ENCODE measurements at places on chromosomes 7 and 10. TPM values are rescaled to one million over a fixed set of nuclear protein-coding genes. Genes with fewer than 3 reads are reported as not detected.

DNA sequence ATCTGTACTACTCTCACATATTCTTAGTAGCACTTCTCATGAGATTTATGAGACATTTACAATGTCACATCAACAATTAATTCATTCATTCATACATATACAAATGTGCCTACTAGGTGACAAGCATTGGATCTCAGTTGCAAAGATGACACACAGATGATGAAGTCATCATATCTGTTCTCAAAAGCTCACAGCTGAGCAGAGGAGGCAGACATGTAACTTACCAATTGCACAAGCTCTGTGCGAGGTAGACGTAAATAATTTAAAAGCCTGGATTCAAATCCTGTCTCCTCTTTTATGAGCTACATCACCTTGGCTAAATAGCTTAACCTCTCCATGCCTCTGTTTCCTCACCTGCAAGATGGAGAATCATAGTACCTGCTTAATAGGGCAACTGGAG is 109.4 kb upstream of the FAM133B start:
- H3K27me3 ChIP-seq: no peaks in the 10 kb centered on the region
- H3K36me3 ChIP-seq: no peaks in the 10 kb centered on the region
- no peak overlapping the region for H3K4me3 ChIP-seq
- H3K4me1 ChIP-seq: peaks cover 26% of the 10 kb centered on the region
- H3K27ac ChIP-seq: no peak overlapping the region

DNA sequence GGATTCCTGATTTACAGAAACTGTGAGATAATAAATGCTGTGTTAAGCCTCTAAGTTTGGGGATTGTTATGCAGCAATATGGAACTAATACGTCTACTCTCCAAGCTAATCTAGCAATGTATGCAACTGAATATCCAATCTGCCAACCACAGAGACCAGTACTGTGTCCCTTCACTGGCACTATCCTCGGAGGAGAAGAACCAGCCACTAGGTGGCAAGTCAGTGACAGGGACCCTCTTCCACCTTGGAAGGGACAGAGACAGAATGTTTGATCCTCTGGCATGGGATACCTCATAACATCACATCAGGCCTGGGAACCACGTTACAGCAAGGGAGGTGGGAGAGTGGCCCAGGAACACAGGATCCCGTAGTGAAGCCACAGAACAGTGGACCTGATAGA is 96.4 kb downstream of the CREM start:
- DNase-seq: no peak
- H3K36me3 ChIP-seq: no peaks in the 10 kb centered on the region
- H3K27me3 ChIP-seq: no peaks in the 10 kb centered on the region
- peaks cover 7% of the 10 kb centered on the region for H3K4me1 ChIP-seq

The EVX1 gene
- not detected for total RNA-seq

DNA sequence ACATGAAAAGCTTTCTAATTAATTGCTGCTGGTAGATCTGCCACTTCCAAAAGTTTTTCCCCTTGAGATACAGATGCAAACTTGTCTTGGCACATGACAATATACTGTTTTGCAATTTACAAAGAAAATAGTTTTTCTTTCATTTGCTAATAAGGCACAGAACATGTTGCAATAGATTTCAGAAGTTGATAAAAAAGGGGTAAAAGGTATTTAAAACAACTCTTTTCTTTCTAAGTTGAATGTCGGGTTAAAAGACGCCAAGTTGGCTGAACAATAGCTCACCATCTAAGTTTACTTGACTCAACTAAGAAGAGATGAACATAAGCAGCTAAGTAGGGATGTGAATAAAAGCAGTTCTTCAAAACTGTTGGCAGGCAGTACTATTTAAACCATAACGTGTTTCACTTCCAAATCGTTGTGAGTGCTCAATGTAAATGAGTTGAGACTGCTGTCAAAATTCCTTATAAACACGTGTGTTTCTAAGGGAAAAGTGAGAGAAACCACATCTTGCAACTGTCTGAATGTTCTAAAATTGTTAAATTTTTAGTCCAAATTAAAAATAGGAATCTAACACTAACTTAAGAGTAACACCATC is 14.5 kb upstream of the THSD7A start:
- no peaks in the 10 kb centered on the region for H3K4me1 ChIP-seq
- H3K27ac ChIP-seq: no peak overlapping the region
- H3K27me3 ChIP-seq: no peaks in the 10 kb centered on the region
- DNase-seq: no peak

The ZWINT gene
- 7.2 TPM for total RNA-seq

All from suprapubic skin (tissue), 4 donors.